ENCODE measurements at places on chromosomes 12 and 14.

DNA sequence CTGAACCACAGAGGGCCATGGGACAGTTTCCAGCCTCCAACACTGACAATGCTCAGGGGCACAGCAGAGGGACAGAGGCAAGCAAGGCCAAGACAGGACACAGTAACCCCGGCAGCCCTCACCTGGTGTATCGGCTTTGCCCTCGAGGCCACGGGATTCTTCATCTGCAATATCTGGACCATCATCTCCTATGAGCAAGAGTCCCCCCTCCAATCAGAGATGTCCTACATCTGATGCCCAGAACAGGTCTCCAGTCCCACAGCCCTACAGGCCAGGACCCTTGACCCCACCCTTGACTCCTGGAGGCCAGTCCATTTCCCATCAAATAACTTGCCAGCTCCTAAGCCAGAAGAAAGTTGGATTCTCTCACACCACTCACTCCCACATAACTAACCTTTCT is 17.4 kb downstream of the KMT2D start:
- no peak for DNase-seq

DNA sequence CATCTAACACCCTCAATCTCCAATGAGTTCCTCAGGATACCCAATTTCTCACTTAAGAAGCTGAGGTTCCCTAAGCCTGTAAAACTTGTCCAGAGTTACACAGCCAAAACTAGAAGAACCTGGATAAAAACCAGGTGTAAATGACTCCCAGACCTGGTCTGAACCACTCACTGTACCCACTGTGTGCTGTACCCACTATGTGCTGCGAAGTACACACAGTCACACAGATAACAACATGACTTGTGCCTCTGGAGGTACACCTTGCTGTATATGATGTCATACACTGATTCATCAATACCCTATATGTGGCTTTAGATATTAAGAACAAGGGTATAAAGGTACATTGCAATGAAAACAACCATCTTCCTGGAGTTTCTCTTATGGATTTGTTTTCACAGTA is 66.1 kb downstream of the PPM1H start:
- DNase-seq: no peak

GRCh38 chr12:124453419-124454351 is 113.7 kb downstream of the NCOR2 start:
- no peak for DNase-seq

DNA sequence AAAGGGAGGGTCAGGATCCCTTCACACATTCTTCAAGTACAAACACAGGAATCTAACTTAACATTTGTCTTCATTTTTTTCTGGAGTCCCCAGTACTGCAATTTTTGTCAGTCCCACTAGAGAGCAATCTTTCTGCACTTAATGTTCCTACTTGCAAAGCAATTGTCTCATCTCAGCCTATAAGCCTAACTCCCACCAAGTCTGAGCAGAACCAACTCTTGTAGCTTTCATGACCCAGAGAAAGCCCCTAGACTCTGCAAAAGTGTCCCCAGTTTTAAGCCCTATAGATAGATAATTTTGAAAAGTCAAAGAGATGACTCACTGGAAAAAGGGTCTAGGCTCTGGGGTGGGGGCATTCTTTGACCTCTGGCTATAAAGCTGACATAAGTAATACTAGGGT is 1.8 kb upstream of the ZBTB39 start:
- DNase-seq: no peak

GRCh38 chr12:132556216-132556615 is 54.2 kb downstream of the LRCOL1 start:
- DNase-seq: no peak

- no peak for DNase-seq
These were observed 56.2 kb downstream of the SDR9C7 start for GRCh38 chr12:56878010-56878339.
